ENCODE measurements at places on chromosomes 13 and 19.

GRCh38 chr13:72565893-72566292 lies 161.5 kb downstream of the MZT1 start:
- DNase-seq, result no peak

GRCh38 chr13:78689011-78689410 lies 30.1 kb upstream of the OBI1 start:
- DNase-seq, result no peak

GRCh38 chr19:3459089-3459881 lies 21.0 kb downstream of the SMIM24 start:
- DNase-seq, result no peak

GRCh38 chr19:39679791-39680168 lies 24.1 kb downstream of the LGALS16 start:
- no peak for DNase-seq

GRCh38 chr13:91302111-91302510 lies 45.4 kb upstream of the MIR17HG start:
- DNase-seq, result no peak

DNA sequence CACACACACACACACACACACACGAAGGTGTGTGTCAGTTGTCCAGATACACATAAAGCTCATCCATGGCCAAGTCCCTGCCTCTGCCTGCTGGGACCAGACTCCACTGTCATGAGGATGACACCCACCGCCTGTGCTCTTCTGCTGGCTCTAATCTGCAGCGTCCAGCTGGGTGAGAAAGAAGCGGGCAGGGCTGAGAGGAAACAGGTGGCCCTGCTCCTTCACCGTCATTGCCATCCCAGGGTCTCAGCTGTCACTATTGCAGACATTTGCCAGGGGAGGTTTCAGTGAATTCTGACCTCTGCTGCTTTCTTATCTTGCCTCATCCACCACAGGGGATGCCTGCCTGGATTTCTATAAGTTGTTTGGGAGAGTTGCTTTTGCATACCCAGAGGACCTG lies 31.4 kb downstream of the SCGB2B2 start:
- no peak for DNase-seq

GRCh38 chr19:58566989-58567388 lies 6.1 kb downstream of the MZF1 start:
- DNase-seq, result no peak

GRCh38 chr13:48113756-48114130 lies 18.8 kb upstream of the MED4 start:
- no peak for DNase-seq

- DNase-seq, result no peak
Observed at GRCh38 chr13:42275506-42275905, 3.6 kb downstream of the AKAP11 start.

DNA sequence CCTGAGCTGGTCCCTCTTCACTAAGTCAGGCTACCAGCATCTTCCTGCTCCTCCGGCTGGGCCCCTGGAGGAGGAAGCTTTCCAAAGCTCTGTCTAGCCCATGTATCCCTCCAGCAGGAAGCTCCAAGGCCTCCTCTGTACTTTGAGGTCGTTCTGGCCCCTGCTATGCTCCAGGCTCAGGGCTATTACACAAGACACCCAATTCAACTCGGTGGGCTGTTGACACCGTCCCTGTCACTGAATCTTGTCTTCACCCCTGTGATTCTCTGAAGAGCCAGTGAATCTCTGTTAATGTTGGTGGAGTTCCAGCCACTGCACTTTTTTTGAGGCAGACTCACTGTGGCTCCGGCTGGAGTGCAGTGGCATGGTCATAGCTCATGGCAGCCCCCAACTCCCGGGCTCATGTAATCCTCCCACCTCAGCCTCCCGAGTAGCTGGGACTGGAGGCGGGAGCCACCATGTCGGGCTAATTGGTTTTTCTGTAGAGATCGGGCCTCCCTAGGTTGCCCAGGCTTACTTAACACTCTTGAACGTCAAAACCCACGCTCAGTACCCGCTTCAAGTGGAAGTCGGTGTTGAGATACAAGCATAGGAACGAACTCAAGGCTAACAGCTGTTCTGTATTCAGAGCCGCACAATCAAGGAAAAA lies 512 bp upstream of the REX1BD start:
- no peak for DNase-seq

DNA sequence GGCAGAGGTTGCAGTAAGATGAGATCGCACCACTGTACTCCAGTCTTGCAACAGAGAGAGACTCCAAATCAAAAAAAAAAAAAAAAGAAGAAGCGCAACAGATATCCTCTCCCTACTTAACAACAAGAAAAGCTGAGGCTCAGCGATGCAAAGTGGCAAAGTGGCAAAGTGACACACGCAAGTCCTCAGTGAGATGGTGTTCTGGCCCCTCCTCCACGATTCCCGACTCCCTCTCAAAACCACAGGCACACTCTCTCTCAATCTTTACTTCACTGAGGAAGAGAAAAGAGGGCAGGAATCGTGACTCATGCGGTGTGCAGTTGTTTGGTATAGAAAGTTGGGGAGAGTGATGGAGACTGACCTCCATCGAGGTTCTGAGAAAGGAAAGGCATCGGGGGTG lies 12.6 kb downstream of the FFAR2 start:
- no peak for DNase-seq

DNA sequence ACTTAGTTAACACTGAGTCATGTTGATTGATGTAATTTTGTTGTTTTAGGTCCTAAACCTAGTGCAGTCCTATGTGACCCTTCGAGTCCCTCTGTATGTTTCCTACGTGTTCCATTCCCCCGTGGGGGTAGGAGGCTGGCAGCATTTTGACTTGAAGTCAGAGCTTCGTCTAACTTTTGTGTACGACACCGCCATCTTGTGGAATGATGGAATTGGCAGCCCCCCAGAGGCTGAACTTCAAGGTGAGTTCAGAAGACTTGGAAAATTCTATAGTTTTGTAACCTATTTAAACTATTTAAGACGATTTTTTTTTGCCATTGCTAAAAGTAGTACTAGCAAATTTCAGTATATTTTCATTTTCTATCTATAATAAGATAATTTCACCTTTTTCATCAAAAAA lies 117.9 kb downstream of the STOML3 start:
- no peak for DNase-seq

GRCh38 chr13:99834246-99834645 lies 137.3 kb downstream of the ZIC5 start:
- DNase-seq, result no peak

- no peak for DNase-seq
Observed at GRCh38 chr13:55652657-55653056, 1488.1 kb upstream of the PRR20A start.

DNA sequence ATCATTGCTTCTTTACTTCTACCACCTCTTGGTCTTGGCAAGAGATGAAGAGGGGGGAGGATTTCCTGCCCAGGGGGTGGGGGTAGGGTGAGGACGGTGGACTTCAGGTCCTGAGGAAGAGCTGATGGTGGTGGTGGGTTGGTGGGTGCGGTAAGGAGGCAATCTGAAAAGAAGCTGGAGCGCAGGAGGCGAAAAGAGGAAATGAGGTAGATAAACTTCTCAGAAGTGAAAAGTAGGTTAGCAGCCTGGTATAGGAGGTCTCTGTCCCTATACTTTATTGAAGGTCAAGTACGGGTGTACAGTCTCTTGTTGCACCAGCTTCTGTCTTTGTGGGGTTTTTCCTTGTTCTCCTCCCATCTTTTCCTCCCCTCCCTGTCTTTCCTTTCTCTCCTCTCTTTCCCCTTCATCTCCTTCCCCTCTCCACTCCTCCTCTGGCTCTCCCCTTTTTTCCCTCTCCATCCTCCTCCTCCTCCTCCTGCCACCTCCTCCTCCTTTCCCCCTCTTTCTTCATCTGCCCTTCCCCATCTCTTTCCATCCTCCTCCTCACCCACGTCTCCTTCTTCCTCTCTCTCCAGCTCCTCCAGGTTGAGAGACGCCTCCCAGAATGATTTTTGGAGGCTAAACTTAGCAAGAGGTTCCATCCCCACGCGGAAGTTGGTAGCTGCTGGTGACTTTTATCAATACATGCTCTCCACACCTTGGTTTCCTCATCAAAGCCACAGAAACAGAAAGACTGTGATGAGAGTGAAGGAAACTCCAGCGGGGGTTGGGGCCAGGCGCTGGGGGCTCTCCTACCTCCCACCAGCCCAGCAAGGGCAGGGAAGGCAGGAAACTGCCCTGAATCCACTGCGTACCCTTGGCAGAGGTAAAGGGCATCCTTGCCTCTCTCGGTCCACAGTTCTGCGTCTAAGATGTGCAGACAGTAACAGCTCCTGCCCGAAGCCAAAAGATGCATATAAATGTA lies 15.3 kb downstream of the TNFSF14 start:
- DNase-seq, result no peak
